ENCODE measurements at places on chromosomes 4 and X.

GRCh38 chrX:69137371-69138117 is 27.7 kb downstream of the PJA1 start:
- DNase-seq, result no peak

- DNase-seq, result no peak
Observed at GRCh38 chr4:89685690-89686089, 151.3 kb downstream of the SNCA start.

- no peak for DNase-seq
Observed at GRCh38 chr4:88743696-88744095, 46.1 kb upstream of the NAP1L5 start.

GRCh38 chr4:167383291-167383690 is 149.0 kb upstream of the SPOCK3 start:
- DNase-seq, result no peak

DNA sequence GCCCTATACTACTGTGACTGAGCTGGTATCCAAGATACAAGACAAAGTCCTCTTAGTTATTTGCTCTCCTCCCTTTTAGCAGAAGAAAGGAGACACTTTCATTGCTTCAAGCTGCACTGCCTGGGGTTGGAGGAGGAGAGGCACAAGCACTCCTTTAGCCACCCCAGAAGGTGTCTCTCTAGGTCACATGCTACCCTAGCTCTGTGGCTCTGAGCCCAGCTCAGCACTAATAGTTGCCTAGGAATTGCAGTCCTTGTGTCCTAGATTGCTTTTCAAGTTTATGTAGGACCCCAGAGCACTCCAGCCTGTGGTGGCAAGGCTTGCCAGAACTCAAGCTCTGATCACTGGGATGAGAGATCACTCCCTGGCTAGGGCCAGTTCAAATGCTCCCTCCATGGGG is 24.4 kb upstream of the LHFPL1 start:
- DNase-seq, result no peak

GRCh38 chr4:164904336-164904735 is 27.4 kb downstream of the APELA start:
- DNase-seq, result no peak

DNA sequence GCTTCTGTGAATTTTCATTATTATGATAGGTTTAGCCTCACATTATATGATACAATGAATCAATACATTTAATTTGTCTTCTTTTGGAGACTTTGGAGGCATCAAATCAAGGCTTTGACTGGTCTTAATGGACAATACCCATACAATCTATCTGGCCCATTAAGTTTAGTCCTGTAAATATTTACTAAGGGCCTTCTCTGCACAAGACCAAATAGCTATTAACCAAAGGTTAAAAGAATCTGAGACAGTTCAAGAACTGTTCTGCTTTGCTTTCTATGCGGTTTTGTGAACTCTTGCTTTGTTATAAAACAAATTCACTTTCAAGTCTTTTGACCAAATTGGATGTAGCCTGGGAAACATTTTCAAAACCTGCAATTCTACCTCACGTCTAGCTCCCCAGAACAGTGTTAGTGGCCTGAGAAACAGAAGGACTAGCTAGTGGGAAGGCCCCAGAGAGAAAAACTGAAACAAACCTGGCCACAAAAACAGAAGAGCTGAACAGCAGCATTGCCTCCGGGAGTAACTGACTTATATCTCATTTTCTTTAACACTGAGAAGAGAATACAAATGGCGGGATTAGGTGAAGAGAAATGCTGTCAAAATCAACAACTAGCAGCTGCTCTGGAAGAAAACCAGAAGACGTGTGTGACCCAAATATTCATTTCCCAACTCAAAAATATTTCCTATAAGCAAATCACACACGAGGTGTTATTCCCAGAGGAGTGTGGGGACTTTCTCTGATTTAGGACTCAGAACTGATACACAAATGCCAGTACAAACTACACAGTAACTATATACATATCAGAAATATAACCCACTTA is 548 bp downstream of the TLR1 start:
- DNase-seq, result no peak

- DNase-seq, result no peak
Observed at GRCh38 chr4:84631573-84631972, 48.6 kb downstream of the CDS1 start.

DNA sequence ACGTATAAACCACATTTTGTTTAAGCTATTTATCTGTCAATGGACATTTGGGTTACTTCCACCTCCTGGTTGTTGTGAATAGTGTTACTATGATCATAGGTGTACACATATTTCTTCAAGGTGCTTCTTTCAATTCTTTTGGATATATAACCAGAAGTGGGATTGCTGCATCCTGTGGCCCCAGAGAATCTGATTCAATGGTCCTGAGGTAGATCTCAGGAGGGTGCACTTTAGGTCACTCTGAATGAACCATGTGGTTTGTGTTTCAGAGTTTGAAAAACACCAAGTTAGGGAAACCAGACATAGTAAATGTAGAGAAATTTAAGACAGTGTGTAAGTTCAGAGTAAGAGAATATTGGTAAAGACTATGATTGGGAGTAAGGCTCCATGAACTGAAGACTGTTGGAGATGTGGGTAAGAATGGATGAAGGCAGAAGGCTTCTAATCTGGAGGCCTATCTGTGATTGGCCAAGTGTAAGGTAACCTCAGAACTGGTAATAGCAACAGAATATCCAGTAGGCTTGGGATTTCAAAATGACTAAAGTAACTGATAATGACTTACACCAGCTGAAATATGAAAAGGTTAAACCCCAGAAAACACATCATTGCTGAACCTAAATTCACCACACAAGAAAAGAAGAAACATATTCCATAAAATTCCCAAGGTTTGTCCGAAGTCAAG is 236.9 kb downstream of the CAMK2D start:
- no peak for DNase-seq

Measured in D341Med (cell line).